ENCODE measurements at places on chromosomes 11 and 22.

DNA sequence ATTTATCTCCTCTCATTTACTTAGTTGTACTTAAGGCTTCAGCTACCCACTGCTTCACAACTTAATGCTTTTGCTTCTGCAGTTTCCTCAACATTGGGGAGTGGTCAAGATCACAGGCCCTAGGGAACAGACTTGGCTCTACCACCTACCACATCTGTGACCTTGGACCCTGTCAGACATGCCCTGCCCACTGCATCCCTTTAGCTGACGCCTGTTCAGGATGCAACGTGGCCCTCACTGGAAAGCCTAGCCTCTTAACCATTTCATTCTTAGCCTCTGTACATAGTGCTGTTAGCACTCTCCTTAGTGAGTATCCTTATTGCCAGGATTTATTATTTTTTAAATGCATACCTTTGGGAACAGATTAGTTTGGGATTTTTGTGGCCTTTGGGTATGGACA, 34.4 kb downstream of the TNRC6B start:
- DNase-seq: no peak

DNA sequence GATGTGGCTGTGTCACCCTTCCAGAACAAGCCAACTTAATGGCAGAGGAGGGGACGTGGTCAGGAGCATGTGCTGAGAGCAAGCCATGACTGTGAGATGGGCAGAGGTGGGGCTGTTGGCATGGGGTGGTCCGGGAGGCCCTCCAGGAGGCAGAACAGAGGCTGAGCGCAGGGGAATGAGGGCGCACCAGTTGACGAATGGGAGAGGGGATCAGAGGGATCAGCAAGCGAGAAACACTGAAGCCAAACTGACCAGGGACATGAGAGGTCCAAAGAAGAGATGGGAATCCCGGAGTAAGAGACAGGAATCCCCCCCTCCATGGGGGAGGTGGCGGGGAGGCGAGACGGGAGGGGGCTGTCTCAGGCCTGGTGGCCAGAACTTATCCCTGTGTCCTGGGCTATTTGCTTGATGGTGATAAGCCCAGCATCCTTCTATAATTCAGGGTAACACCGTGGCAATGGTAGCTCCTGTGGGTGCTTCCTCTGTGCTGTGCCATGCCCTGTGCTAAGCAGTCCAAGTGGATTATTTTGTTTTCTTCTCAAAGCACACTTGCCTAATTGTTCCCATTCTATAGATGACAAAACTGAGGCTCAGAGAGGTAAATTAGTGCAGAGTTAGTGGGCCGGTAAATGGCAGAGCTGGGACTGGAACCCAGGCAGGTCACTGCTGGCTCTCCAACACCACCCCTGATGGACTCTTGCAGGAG, 83.4 kb upstream of the SHISAL1 start:
- no peak for DNase-seq

- DNase-seq: no peak
Observed at GRCh38 chr11:122045181-122045586, 70.8 kb downstream of the BLID start.

DNA sequence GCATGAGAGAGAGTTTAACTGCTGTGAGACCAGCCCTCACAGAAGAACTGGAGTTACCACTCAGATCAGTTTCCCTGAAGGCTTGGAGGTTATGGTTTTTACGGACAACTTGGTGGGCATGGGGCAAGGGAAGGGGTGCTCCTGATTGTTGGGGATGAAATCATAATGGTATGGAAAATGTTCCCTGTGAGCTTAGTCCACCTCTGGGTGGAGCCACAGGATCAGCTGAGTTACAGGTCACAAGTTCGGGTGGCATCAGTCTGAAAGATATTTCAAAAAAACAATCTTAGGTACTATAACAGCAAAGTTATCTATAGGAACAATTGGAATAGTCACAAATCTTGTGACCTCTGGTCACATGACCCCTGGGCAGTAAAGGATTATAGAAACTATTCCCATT, 162.9 kb downstream of the DLG2 start:
- no peak for DNase-seq

- no peak for DNase-seq
Observed at GRCh38 chr11:61955422-61956135, 5.4 kb downstream of the BEST1 start.

Data from stimulated activated CD4-positive, alpha-beta T cell treated with anti-CD3 and anti-CD28 coated beads, Interleukin-4, amount 100 ng/mL, for 24 hours (primary cell).